T-cell (primary cell): ENCODE measurements at places on chromosomes 11 and 22.
A peak's percentile ranks its signal among the peaks of the same experiment; 100 is the strongest.

DNA sequence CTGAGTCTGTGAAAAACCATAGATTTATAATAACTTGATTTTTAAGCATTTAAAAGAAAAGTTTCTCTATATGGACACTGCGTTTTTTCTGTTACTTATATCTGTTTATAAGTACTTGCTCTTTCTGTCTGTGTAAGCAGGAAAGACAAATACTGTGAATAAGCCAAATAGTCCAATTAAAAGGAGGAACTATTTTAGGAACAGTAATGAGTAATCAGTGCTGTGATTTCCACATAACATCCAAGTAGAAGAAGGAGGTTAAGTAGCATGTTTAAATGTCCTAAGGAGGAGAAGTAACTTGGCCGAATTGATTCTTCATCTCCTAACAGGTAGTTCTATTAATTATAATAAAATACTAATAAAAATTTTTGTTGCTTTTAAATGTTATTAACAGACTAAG is 40.8 kb downstream of the ZNF214 start:
- DNase-seq: no peak

DNA sequence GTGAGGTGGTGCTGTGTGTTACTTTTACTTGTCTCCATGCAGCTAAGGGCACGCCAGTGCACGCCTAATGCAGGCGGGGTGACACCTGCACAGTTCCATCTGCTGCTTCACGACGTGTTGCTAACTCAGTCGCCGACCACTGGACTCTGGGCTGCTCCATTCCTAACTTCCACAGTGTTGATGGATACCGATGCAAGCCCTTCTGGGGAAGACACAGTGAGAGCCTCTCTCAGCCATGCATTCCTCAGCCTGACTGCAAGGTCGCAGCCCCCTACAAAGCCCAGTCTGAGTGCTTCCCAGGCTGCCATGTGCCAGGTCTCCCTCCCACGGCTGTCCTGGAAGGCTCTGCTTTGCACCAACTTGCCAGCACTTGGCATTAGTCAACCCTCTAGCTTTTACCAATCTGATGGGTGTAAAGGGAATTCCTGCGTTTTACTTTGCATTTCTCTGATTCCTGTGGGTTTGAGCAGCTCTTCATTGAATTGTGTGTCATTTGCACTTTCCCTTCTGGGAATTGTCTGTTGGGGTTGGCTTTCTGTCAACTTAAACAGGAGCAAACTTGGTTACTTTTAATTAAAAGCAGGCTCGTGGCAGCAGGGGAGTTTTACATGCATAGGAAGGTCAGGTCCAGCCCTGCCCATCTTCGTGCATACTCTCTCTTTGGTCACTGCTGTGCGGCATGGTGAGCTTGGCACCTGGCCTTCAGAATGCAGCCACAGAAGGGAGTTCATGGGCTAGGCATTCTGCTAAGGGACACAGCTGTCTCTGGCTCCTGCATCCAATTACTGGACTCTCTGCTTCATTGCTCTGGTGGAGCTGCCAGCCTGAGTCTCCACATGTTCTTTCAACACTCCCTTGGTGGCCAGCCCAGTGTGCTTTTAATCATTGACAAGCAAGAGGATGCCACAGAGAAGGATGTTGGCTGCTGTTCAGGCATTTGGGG is 34.6 kb upstream of the SHANK2 start:
- no peak for DNase-seq

DNA sequence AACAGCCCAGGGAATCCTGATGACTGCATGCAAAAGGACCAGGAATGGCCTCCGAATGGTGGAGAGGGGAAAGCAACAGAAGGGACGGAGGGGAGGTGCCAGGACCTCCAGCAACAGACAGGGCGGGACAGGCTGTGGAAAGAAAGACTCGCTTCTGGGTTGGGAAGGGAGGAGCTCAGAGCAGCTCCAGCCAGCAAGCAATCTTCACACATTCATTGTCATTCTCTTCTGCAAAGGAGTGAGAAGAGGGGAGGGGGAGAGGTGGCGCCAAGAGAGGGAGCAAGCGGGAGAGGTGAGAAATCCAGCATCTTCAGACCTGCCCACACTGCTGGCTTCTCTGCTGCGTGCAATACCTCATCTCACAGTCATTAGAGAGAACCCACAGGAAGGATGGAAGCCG is 509.0 kb downstream of the BUD13 start:
- DNase-seq: no peak

GRCh38 chr22:32823024-32823730 is 21.7 kb downstream of the TIMP3 start:
- DNase-seq: no peak

GRCh38 chr11:75667255-75667830 is 1.5 kb downstream of the MAP6 start:
- DNase-seq: no peak

GRCh38 chr22:45421349-45422055 is 8.0 kb downstream of the RIBC2 start:
- no peak for DNase-seq

GRCh38 chr11:48099916-48100446 is 116.6 kb upstream of the OR4B1 start:
- DNase-seq: no peak

GRCh38 chr22:29443452-29443851 is 5.1 kb downstream of the RFPL1 start:
- DNase-seq: no peak

- no peak for DNase-seq
Measured at GRCh38 chr11:119450590-119451326, 27.8 kb upstream of the THY1 start.

DNA sequence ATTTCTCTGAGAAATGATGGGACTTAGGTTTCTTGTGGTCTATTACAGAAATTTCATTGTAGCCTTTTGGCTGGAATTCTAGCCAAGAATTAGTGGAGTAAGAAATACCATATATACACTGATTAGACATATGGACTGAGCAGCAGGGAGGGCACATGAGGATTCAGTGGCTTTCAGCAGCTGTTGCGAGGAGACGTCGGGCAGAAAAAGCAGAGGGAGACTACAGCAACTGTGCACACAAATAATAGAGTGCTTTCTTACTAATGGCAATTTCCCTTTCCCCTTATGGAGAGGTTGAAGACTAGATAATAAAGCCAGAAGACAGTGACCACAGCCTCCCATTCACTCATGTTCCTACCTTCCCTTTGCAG is 35.4 kb upstream of the CCDC34 start:
- DNase-seq: no peak

- no peak for DNase-seq
Measured at GRCh38 chr11:15819679-15820286, 536.6 kb downstream of the SOX6 start.

- DNase-seq: peak; percentile 23
Measured at GRCh38 chr11:118200901-118201680, 23.7 kb downstream of the JAML start.
